ENCODE measurements at places on chromosomes 2 and 18.
A peak's percentile ranks its signal among the peaks of the same experiment; 100 is the strongest.

DNA sequence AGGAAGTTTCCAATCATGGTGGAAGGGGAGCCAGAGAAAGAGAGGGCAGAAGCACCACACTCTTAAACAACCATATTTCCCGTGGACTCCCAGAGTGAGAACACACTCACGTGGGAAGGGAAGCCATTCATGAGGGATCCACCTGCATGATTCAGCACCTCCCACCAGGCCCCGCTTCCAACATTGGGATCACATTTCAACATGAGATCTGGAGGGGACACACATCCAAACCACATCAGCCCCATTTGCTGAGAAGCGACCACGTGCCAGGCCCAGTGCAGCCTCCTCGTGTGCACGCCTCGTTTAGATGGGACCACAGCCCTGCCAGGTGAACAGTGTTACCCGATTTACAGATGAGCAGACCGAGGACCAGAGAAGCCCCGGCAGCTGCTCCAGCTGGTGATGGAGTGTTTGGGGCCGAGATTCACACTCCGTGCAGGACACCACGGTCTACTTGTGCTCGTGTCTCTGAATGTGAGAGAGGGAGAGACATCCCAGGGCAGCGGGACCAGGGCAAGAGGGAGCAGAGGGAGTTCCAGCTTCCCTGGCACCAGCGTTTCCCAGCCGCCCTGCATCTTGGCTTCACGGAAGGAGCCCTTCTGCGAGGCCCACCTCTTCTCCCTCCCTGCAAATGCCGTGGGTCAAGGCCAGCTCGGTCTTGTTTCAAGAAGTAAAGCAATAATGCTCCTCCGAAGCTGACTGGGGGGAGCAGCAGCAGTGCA is 76.9 kb upstream of the ODC1 start:
- no peak for DNase-seq

DNA sequence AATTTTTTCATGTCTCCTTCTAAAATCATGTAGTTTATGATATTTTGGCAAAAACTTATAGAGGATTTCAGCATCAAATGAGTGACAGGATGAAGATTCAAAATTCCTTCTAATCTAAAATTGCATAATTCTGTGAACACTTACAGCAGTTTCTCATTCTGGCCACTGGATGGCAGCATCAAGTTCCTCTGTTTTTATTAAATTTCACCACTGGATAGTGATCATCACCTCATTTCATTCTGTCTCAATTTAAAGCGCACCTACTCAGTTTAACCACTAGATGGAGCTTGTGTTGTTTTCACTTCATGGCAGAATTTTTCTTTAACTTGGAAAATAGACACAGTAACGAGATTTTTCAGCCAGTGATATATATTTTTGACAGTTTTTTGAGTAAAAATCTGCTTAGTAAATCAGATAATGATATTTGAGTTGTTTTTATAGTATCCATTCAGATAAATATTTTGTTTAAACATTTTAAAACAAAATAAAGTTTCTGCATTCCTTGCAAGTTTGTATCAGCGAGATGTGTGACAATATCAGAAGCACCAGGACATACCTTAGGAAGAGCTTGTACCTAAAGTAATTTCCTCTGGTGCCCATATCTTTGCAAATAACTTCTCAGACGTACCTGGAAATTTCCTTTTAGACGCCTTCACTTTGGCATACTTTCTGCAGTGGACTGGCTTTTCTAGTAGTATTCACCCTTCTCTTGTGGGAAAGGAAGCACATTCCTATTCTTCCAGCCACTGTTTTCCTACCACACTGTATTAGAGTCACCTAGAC is 94.7 kb upstream of the ARHGAP15 start:
- peak; percentile 18 for DNase-seq

GRCh38 chr2:109371481-109372170 is 242.1 kb downstream of the SEPTIN10 start:
- DNase-seq = no peak

DNA sequence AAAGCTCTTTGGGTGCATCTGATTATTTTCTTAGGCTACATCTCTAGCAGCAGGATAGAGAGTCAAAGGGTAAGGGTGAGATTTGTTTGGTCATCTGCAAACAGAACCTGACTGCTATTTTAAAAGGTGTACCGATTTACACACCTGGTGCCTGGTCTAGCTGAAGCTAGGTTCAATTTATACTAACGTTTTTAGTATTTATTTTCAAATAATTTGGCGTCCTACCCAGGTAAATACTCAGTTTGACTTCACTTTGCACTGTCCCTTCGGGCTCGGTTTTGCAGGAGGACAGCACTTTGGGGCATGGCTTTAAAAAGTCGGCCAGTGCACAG is 683 bp downstream of the PTRHD1 start:
- no peak for DNase-seq

GRCh38 chr2:100262046-100262445 is 60.3 kb downstream of the LONRF2 start:
- DNase-seq = no peak
